Stimulated activated CD8-positive, alpha-beta memory T cell treated with anti-CD3 and anti-CD28 coated beads, Interleukin-4, amount 100 ng/mL, for 48 hours (primary cell): ENCODE measurements at places on chromosomes 11 and 22.

DNA sequence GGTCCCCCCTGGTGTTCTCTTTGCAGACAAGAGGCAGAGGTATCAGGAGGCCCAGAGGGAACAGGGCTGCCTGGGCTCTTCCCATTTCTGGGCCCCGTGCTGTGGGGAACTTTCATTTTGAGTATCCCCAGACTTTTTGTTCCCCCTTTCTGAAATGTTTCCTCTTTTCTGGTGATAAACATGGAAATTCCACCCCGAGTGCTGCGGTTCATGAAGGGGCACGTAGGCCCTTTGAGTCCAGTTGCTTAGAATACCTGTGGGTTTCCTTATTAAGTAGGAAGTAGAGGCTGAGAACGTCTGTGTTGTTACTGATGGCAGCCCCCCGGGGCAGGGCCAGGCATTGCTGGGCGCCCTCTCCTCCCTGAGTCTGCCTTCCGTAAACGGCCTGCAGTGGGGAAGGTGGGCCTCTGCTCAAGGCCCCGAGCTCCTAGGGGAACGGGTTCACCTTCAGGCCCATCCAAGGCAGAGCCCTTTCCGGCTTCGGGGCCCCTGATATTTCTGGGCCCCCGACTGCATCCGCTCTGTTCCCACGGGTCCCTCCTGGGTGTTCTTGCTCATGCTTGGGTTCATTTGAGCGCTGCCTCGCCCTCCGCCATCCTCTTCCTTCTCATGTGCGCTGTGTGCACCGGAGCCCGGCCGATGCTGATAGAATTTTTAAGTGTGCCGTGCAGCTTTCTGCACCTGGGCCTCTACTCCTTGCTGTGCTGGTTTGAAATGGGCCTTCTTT, 12.0 kb downstream of the TBC1D22A start:
- no peak for DNase-seq

DNA sequence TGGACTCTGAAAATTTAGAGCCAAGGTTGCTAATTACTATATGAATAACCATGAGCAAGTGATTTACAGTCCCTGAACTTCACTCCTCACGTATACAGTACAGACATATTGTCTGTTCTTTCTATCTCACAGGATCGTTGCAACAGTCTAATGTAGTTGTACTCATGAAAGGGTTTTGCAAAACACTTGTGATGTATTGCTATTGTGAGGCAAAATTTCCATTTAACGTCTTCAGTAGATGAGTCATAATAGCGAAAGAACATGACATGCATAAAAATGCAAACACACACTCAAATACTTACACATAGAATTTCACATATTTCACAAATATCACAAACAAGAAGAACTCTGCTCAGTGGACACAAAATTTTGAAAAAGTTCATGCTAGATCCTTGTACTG, 134.6 kb upstream of the TRPC6 start:
- DNase-seq: no peak

DNA sequence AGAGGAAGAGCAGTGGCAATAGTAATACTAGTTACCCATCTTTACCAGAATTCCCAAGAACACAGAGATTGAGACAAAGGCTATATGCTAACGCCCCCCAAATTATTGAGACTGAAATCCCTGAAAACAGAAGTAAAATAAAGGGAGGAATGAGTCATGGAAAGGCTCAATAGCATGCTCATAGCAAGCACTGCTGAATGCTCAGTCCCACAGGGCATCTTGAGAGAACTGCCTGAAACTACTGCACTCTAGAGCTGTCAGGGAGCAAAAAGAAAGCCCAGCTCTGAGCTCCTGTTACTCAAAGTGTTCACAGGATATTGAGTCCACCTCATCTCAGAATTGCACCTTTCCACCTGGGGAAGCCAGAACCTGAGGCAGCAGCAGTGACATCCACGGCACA, 44.1 kb upstream of the FIBIN start:
- DNase-seq: no peak

GRCh38 chr11:128731041-128731663, 37.3 kb downstream of the FLI1 start:
- DNase-seq: peak; percentile 45

DNA sequence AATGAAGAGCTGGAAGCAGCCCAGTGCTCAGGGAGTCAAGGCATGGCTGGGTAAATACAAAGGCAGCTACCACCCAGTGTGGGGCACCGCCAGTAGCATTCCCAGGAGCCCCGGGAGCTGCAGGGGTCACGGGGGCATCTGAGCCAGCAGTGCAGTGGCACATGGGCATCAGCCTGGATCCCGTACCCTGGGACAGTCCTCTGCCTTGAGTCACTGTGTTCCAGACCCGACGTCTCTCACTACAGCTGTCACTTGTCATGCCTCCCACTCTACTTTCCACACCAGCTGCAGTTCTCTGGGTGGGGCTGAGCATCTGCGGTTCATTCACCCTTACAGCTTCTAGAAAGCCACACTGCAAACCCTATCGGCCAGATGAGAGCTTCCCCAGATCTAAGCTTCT, 29.6 kb downstream of the DHCR7 start:
- DNase-seq: peak; percentile 30

GRCh38 chr11:5631969-5632635, 7.3 kb downstream of the TRIM34 start:
- no peak for DNase-seq

GRCh38 chr11:68927280-68928135, 23.8 kb downstream of the IGHMBP2 start:
- DNase-seq: no peak

- no peak for DNase-seq
Measured at GRCh38 chr11:108825381-108825780, 160.5 kb downstream of the DDX10 start.

DNA sequence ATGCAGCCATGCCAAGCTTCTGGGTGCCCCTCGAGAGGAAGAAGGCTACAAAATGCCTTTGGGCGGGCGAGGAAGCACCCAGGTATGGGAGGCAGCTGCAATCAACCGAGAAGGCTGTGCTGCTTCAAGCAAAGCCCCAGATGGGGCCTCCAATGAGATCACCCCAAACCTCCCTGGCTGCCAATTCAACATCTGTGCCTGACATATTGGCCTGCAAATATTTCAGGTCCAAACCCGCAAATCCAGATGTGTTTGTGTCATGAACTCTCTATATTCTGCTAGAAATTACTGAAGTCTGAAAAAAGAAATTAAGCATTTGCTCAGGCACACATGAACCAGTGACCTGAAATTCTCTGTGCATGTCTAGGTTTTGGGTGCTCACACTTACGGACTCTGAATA, 78.8 kb upstream of the RCN1 start:
- no peak for DNase-seq

- no peak for DNase-seq
Measured at GRCh38 chr22:45895436-45896152, 81.4 kb downstream of the WNT7B start.

DNA sequence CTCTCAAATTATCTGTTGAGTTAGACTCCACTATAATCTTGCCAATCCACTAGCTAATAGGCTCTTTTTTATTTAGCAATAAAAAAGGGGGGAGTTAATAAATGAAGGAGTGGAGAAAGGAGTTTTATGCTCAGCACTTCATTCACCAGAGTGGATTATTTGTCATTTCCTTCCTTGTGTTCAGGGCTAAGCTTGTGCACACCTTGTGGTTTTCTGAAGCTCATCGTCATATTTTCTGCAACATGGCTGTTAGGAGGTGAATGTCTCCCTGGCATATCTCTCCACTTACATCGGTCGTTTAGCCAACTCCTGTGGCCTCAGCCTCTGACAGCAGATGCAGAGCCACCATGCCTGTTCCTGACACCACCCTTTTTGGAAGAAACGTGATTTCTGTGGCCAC, 83.9 kb upstream of the MTNR1B start:
- no peak for DNase-seq

DNA sequence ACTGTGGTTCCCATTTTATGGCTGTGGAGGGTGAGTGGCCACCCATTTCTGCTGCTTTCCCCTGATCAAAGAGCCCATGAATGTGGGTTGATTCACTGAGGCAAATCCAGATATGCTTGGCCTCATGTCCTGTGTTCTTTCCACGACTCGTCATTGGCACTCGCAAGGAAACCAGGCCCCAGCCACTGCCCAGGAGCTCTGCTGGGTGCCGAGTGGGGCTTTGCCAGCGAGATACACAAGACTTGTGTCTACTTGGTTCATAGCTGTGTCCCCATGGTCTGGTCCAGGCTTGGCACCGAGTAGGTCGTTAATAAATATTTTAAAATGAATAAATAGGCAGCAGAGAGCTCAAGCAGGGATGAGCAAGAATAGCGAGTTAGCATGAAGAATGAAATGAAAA, 1291.5 kb downstream of the TBC1D22A start:
- no peak for DNase-seq

- peak; percentile 82 for DNase-seq
Measured at GRCh38 chr11:75428281-75428724, 4.7 kb downstream of the KLHL35 start.

GRCh38 chr22:42434748-42435425, 2.7 kb upstream of the NFAM1 start:
- DNase-seq: no peak

DNA sequence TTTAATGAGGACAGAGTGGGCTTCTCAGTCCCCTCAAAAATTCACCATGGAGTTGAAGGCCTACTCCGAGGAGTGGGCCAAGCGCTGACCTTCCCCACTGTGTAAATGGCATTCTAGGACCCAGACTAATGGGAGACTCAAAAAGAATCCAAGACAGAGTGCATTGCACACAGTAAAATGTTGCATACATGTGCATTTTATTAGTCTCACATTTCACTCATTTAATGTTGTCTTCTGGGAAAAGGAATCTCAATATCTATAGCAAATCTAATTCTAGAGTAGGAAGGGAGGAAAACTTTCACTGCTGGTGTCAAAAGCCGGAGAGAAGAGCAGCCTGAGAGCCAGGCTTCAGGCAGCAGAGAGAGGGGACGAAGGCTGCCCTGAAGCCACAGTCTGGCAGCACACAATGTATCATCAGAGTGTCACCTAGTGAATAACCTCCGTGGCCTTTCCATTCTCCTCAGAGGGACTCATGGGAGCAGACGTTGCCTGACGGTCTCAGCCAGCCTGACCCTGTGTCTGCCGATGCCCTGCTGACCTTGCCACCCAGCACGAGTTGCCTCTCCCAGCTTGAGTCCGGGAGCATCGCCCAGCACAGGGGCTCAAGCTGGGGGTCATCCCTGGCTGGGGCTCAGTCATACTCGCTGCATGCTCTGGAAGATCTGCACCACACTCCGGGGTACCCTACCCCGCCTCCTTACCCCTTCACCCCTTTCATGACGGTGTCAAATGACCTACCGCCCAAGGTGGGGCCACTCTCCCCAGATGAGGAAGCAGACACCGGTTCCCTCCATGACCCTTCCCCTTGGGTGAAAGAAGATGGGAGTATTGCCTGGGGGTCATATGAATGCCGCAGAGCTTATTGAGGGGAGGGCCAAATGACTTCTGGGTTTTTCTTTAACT, 12.9 kb upstream of the POU2AF3 start:
- no peak for DNase-seq

DNA sequence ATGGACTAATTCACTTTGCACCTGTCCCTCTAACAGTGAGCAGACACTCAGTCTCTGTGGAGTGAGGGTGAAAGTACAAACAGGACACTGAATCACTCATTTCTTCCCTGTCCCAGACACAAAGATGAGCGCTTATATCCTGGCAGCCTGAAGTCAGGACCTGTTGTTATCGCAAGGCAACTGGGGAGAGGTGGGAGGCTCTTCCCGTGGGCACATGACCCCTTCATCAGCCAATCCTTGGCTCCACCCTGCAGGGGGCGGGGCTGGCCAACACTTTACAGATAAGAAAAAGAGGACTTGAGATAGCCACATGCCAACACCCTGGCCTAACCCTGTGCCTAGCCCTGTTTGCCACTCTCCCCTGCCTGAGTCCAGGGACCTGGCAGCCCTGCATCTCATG, 29.5 kb upstream of the TESMIN start:
- DNase-seq: peak; percentile 29

- DNase-seq: no peak
Measured at GRCh38 chr22:39395936-39396796, 3.4 kb upstream of the TAB1 start.

DNA sequence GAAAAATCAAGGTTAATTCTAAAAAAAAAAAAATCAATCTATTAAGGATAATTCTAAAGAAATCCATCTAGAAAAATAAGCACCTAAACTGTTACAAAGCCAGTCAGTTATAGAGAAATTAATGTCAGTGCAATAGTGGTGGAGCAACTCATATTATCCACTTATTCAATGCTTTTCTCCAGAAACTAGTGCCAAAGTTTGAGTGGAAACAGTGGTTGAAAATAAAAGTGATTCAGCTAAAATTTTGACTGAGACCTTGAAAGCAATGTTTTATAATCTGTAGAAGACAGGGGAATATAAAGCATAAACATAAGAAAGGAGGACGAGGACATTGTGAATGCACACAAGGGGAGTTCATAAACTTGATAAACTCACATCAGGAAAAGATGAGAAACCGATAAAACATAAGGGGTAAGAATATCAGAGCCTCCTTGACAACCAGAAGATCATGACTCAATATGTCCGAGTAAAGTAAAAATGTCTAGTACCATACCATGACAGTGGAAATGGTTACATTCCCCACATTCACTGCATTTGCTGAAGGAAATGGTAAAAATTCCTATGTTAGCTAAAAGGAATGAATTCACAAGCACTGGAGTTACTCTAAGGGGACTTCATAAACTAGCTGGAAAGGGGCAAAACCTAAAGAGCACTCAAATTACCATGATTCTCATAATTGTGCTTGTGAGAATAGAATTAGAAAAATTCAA, 58.7 kb upstream of the SLC5A12 start:
- DNase-seq: no peak

GRCh38 chr11:34910817-34911216, 5.4 kb downstream of the APIP start:
- DNase-seq: no peak

DNA sequence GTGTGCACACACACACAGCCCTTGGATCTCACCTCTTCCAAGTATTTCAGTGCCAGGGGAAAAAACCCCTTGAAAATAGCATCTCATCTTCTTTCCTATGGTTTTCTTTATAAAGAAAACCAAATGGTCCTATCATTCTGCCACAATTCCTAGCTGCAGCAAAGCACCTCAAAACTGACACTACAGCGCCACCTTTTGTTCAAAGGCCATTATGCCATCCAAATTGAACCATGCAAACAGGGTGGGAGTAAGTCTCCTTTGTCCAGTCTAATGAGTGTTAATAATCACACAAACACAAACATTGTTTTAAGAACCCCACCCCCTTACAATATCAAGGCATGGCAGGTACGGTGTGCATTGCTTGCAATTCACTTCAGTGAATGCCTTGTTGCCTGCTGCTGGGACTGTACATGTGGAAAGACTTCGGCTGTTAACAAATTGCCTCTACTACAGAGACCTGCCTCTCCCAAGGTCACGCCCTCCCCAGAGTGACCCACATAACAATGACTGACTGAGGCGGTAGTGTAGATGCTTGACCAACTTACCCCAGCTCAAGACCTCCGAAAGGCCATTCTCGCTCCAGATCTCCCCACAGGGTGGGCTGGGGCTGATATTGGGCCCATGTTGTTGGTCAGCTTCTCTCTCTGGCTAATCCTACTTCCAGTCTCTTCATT, 31.7 kb downstream of the FAM181B start:
- peak; percentile 42 for DNase-seq

DNA sequence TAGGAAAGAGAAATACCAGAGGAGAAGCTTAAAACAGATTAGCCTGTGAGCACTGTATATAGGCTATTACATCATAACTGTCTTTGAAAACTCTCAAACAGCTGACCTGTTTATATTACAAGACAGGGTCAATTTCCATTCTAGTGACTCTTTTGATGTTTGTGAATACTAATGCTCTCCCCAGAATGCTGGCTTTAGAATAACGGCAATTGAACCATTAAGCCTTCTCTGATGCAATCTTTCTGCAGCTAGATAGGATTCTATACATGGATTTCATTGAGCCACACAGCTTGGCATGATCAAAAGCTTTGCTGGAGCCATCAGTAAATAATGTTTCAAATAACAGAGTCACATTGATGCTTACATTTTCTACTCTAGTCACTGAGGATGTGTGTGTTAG, 122.7 kb upstream of the FAT3 start:
- no peak for DNase-seq
